A549 treated with GW870086 at 1 μM for 4 hours (cell line): ENCODE measurements at places on chromosomes 3 and 15. TPM values are rescaled to one million over a fixed set of nuclear protein-coding genes. Genes with fewer than 3 reads are reported as not detected.

The NRG4 gene
- 0.29 to 1.1 TPM (median 0.54 TPM) in 5 replicates for total RNA-seq

The ECE2 gene
- not detected in 5 replicates for total RNA-seq

The WWTR1 gene
- total RNA-seq = 126 to 150 TPM (median 147 TPM) in 5 replicates

The SERPINI2 gene
- total RNA-seq = not detected in 5 replicates

The IL17RD gene
- total RNA-seq = 0.43 to 1.2 TPM (median 1.0 TPM) in 5 replicates

The ATP10A gene
- 7.9 to 10.6 TPM (median 9.3 TPM) in 5 replicates for total RNA-seq

The MYZAP gene
- total RNA-seq = 1.0 to 1.7 TPM (median 1.2 TPM) in 5 replicates
